ENCODE measurements at places on chromosomes 2 and 18.

DNA sequence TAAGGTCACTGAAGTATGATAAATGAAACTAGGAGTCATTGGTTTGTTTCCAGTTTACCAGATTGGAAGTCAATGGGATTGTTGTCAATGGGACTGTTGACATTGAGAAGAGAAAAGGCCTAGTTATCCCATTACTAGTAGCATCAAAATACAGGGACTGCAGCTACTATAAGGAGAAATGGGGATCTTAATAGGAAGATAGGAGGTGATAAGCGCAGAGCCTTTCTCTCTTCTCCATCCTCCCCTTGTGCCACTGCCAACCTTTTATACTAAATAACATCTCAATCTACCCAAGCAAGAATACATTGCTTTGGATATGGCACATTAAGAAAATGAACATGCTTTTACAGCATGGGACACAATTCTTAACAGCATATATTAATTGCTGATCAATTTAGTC is 10.5 kb upstream of the BBS5 start:
- no peak for DNase-seq

GRCh38 chr2:230865766-230866755 is 1.3 kb downstream of the ITM2C start:
- no peak for DNase-seq

GRCh38 chr2:166297951-166298350 is 77.8 kb downstream of the SCN9A start:
- DNase-seq, result no peak

- no peak for DNase-seq
Measured at GRCh38 chr2:124542932-124543640, 518.0 kb downstream of the CNTNAP5 start.

DNA sequence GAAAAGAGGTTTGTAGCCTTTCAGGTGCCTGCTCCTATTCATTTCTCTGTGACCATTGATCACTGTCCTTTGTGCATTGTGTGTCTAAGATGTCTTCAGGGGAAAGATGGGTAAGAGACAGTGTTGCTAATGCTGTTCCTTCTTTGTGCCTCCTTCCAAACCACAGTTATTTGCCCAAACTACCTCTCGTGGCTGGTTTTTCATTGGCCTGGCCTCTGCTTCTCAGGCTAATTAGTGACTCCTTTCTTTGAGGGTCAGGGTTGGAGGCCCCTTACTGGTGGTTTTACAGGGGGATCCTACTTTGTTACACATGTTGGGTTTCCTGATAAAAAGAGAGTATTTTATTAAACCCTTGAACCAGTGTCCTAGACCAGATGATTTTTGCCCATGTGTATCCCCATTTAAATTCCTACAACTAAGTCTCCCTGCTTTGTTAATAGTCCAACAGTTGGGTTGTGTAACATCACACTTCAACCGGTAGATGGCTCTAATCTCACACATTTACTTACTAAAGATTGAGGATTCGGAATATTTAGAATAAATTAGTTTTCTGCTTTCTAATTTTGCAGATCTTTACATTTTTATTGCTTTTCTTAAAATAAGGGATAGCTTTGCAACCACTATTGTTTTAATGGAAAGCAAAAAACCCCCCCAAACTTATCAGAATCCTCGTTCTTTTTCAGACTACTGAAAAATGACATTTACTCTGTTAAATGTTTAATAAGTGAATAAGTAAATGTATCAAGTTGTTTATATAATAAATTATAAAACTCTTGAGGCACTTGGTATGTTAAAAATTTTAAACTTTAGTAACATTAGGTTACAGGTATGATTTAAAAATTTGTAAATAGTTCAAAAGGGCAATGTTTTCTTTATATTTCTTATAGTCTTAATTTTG is 2.4 kb downstream of the MARS2 start:
- peak; percentile 23 for DNase-seq

DNA sequence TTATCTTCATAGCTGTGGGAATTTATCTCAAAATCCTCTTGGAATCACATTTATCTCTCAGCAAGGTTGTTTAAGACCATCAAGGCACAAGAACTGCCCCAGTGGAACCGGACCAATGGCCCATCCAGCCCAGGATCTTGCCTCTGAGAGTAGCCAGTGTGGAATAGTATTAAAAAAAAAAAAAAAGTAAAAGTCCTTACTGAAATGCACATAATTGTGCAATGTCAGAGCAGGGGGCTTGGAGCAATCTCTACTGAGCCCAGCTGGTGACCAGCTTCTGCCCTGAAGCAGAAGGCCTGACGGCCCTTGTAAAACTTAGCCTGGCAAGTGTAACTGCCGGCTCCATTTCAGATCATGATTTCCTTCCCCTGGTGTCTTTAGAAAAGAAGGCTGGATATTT is 355.6 kb upstream of the PIK3C3 start:
- no peak for DNase-seq

DNA sequence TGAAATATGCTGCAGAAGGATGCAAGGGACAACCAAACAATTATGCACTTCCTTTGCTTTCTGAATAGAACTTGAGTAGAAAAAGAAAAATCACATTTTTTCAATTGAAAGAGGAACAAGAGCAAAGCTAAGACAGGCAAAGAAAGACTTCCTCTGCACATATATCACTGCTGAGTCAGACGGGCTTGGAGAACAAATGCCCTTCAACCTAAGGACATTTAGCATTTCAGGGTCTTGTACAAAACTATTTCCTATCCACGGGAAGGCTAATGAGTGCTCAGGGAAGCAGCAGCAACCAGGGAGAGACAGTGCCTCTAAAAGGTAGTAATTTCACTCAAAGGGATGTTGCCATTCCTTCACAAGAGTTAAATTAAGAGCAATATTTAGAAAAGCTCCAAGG is 570.0 kb upstream of the GCFC2 start:
- no peak for DNase-seq

GRCh38 chr2:11831415-11831814 is 85.0 kb downstream of the LPIN1 start:
- no peak for DNase-seq

DNA sequence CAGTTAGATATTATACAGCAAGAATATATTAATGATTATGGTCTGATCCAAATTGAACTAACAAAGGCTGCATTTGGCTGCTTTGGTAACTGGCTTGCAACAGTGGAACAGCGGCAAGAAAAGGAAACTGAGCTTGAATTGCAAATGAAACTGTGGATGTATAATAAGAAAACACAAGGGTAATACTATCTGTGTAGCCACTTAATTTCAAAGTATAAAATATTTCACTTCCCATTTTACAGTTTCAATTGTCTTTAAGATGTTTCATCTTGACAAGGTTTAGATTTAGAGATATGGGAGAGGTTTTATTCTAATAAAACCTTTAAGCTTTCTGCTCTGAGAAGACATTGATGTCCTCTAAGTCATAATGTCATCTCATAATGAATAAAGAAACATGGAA is 23.8 kb downstream of the WDR75 start:
- no peak for DNase-seq

DNA sequence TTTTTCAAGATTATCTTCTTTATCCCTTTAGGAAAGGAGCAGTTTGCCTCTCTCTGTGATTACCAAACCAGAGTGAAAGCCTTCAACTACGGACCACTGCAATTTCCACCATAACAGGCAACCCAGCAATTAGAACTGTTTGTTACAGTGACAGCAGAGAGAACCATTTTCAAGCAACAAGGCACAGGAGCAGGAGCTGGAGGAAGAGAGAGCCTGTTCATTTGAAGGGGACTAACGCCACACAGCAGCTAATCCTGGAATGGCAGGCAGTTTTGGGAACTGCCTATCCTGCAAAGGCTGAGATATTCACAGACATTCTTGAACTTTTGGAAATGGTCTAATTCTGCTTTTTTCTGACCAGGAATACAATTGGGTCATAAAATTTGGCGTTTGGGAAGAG is 1541.9 kb upstream of the PIK3C3 start:
- peak; percentile 22 for DNase-seq

DNA sequence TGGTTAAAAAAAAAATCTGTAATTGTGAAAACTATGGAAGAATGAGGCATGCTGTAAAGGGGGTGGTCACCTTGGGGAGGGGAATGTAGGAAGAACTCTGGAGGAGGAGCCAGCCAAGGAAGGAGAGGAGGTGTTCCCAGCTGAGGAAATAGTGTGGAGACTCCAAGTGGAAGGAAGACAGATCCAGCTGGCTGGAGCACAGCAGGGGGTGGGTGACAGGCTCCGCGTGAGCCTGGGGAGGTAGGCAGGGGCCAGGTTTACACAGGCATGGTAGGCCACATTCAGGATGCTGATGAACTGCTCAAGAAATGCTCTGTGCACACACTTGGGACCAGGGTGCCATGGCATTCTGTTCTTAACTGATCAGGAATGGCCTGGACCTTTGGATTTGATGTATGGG is 16.8 kb downstream of the AFF3 start:
- DNase-seq, result no peak

- DNase-seq, result no peak
Measured at GRCh38 chr18:2459886-2460285, 111.4 kb downstream of the METTL4 start.

DNA sequence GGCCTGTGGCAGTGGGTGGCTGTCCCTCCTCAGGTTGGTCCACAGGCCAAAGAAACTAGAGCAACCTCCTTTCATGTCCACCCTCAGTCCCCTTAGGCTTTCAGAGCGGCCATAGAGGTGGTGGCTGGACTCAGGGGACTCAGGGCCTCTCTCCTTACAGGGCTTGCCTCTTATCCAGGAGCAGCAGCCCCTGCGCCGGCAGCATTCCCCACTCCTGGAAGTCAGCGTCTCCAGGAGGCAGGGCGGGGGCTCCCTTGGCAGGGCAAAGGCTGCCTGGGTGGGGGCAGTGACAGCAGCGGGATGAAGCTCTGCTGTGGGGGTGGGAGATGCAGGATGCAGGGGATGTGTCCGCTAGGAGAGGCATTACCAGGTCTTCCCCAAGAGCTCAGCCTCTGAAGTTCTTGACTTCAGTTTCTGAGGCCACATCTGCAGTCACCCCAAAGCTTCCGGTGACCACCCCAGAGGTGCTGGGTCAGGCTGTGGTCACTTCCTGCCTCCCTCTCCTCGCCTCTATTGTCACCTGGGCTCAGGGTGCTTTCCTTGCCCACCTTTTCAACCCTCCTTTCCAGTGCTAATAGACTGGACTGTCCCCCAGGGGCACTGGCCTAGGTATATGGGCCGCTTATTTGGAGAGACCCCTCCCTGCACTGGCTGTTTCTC is 8.6 kb upstream of the GPR55 start:
- no peak for DNase-seq

- DNase-seq, result no peak
Measured at GRCh38 chr2:66536997-66537396, 102.1 kb downstream of the MEIS1 start.

GRCh38 chr2:74107071-74107470 is 40.6 kb downstream of the BOLA3 start:
- no peak for DNase-seq

DNA sequence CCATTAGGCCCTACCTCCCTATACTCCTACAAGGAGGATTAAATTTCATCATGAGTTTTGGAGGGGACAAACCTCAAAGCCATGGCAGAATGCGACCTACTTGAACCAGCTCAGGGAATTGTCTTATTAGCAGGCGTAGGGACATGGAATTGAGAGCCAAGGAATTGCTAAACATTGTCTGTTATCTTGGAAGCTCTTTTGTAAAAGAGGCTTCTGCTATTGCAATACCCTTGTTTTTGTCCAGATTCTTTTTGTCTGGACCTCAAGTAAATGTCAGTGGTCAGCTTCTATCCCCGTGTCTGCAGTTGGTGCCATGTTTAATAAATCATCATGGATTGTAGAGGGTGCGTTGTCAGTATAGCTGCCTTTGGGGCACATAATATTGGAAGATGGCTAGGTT is 62.3 kb downstream of the RHBDD1 start:
- DNase-seq, result no peak

DNA sequence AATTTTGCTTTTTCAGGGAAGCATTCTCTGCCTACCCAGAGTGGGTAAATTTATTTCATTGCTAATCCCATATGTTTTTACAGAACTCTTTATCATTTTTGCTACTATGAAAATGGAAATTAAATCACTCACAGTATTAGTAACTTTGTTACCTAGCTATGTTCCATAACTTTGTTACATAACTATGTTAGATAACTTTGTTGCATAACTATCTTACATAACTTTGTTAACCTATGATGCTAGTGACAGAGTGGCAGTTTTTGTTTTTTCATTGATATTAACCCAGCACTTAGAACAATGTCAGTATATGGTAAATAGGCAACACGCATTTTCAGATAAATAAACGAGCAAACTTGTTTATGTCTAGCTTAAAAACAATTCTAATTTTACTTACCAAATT is 286.6 kb downstream of the LRP1B start:
- DNase-seq, result no peak

DNA sequence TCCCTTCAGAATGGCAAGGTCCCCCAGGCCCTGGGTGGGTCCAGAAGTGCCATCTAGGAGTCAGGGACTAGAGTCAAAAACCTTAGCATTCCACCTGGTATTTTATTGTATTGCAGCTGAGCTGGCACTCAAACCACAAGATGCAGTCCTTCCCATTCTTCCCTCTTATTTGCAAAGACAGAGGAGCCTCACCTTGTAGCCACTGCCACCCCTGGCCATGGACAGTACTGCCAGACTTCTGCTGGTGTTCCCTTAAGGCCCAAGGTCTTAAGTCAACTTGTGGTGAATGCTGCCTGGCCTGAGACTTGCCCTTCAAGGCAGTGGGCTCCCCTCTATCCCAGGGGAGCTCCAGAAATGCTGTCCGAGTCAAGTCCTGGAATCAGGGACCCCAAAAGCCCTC is 6.9 kb downstream of the UGT1A10 start:
- DNase-seq, result no peak

GRCh38 chr2:65658881-65659280 is 226.5 kb upstream of the SPRED2 start:
- no peak for DNase-seq

DNA sequence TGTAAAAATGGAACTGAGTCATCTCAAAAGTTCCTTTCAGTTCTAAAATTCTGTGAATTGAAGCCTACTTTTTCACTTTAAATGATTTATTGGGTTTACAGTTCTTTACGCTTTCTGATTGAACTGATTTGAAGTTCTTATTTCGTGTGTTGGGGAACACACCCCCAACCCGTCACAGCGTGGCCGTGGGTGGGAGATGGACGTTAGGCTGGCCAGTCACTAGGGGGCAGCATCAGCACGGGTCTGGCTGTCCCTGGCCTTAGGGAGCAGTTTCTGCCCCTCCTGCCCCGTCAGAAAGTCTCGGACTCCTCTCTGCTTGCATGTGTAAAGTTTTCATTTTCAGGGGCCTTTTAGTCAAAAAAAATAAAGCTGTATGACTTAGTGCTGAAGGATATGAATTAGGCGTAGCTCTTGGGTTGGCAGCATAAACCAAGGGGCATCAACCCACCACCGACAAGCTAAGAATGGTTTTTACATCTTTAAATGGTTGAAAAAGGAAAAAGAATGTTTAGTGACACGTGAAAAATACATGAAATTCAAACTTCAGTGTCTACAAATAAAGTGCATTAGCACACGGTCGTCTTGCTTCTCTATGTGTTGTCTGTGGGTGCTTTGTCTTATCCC is 63.4 kb downstream of the ZCCHC2 start:
- DNase-seq, result peak; percentile 58

- DNase-seq, result no peak
Measured at GRCh38 chr2:65863713-65864112, 431.3 kb upstream of the SPRED2 start.
